ENCODE measurements at places on chromosomes 7 and 10. TPM values are rescaled to one million over a fixed set of nuclear protein-coding genes. Genes with fewer than 3 reads are reported as not detected.

MSMB gene
- total RNA-seq, result not detected

DNA sequence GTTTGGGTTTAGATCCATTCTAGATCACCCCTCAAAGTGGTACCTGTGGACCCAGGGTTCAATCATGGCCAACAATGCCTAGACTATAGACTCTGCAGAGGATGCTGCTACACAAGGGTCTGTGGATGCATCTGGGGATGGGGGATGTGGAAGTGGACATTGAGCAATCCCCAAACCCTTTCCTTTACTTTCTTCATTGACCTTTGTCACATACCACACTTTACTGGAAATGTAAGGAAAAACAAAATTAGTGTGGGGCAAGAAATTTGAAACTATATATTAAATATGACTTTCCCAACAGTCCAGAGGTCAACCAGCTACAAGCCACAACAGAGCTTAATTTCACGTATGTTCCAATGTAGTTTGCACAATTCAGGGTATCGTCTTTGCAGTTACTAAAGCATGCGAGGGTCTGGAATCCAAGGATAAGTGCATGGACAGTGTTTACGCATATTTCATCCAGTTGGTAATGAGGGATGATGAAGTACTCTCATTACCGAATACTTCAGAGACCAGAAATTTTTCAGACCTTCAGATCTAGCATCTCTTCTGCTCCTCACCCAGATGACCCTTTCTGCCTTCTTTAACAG is 33.3 kb upstream of the CASD1 start:
- peak; percentile 7 for DNase-seq

ANKRD16 gene
- 5.4 TPM for total RNA-seq

ACTA2 gene
- total RNA-seq, result 58.1 TPM

DNA sequence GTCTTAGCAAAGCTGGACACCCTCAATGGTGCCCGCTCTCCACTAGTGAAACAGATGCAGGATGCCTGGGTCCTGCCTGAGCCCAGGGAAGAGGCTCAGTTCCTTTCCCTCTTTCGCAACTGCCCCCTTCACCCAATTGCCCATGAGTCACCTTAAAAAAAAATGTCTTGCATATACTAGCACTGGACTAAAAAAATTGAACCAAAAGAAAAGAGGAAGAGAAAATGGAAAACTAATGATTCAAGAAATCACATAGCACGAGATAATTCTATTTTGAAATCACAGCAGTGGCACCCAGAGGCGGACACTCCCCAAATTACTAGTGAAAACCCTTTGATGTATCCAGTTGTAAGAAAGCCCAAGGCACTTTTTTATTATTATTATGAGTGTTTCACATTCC is 972.5 kb downstream of the LRMDA start:
- no peak for DNase-seq

SCRN1 gene
- total RNA-seq, result 49.8 TPM

GRCh38 chr10:79322616-79323543 is 24.4 kb upstream of the PPIF start:
- no peak for DNase-seq

OR2A5 gene
- total RNA-seq, result not detected

KLF14 gene
- not detected for total RNA-seq

DNA sequence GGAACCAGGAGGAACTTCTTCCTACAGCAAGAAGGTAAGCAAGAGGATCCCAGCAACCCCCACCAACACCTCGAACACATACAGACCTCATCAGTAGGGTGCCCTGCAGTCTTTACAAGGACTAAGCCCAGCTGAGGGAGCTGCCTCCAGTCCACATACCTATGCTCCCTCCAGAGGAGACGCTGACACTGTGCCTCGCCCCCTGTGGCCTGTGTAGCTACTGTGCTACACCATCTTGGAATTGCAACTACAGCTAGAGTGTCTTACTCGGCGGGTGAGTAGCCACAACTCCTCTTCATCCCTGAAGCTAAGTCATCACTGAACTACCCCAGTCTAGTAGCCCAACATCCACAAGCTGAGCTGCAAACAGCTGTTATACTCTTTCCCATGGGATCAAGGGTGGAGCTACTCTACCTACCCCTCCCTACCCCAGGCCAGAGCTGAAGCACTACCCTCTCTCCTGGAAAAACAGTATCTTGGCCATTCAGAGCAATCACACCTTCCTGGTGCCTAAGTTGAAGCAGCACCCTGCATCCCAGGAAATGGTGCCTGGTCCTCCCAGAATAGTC is 42.2 kb upstream of the CAMK2B start:
- no peak for DNase-seq

- DNase-seq, result no peak
These were observed 21.0 kb upstream of the FOXL3 start for GRCh38 chr7:268991-269390.

- DNase-seq, result no peak
These were observed 18.8 kb upstream of the ABCB5 start for GRCh38 chr7:20596653-20597052.

ANXA8 gene
- not detected for total RNA-seq

- no peak for DNase-seq
These were observed 188.0 kb downstream of the PPP1R9A start for GRCh38 chr7:95095259-95095965.

DNA sequence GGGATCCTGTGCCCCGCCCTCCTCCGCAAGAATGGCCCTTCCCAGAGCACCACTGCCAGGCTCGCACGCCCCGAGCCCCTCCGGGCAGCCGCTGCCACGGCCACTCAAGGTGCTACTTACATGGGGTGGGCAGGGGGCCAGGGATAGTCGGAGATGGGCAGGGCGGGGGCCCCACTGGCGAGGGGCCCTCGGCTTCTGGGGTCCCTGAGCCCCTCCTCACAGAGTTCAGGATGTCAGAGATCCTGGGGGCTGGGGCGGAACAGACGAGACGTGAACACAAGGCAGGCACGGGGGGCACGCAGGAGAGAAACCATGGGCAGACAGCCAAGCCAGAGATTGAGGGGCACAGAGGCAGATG is 25.6 kb downstream of the YKT6 start:
- no peak for DNase-seq

- no peak for DNase-seq
These were observed 149.3 kb upstream of the FAM3C start for GRCh38 chr7:121545418-121545817.

GRCh38 chr10:1172256-1172984 is 116.2 kb downstream of the WDR37 start:
- no peak for DNase-seq

DNA sequence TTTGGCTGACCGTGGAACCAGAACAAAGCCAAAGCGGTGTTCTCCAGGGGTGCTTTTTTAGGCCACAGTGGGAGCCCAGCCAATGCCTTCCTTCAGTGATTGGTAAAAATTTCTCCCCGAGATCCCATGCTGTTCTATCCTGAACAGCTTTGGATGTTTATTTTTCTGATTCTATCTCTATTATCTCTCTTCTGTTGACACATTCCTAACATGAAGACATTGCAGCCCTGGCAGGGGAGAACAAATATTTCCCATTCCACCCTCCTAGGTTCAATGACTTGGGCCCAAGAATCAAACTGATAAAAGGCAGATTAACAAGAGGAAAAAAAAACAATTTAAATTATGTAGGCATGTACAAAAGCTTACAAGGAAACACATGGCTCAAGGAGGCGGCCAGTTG is 162.7 kb downstream of the PFKFB3 start:
- peak; percentile 53 for DNase-seq

- DNase-seq, result no peak
These were observed 71.3 kb upstream of the DGKB start for GRCh38 chr7:14973712-14974428.

DNA sequence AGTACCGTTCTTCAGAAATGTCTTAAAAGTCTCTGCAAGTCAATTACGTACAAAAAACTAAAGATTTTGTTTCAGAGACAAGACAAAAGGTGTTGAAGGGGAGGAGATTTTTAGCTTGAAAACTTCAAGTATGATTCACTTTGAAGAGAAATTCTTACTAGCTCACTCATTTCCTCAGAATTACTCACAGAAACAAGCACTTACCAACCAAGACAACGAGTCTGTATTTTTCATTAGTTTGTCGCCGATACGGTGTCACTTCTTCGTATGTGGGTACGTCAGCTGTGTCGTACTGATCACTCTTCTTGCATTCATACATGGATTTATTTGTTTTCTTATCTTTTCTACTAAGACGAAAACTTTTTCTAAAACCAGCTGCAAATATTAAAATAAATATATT is 90.6 kb upstream of the ODAD2 start:
- no peak for DNase-seq

DNA sequence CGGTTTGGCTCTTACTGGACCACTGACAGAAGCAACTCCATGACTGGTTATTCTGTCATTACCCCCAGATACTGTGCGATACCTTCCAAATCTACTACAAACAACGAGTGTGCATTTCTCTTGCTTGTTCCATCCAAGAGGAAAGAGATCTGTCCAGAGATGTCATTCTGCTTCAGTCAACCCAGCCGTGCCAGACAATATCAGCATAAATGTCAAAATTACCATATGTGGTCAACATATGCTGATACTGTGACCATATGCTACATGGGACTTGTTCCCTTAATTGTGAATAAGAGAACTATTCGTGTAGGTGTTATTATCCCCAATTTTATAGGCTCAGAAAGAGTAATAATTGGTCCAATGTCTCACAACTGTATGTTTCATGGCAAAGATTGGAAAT is 143.2 kb upstream of the PRSS1 start:
- DNase-seq, result no peak

DNA sequence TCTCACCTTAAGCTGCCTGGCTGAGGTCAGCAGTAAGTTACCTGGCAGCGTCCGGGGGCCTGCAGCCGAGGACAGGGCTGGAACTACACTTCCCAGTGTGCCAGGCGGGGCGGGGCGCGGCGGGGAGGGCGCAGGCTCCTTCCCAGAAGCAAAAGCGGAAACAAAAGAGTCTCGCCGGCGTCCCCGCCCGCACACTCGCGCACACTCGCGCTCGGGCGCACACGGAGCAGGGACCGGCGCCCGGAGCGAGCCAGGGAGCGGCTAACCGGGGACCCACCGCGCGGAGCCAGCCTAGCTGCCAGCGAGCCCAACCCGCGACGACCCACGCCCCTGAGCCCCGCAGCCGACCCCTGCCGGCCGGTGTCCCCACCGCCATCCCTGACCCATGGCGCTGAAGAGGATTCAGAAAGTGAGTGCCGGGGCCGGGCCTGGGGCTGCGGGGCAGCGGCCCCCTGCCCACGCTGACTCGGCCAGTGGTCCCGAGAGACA is at the start of gene UBE2D1:
Gene UBE2D1 (plus strand): TSS at position 190 of the 489 bp plus-strand sequence. CDS start 196 bp downstream, at position 386.
- peak; percentile 63 for DNase-seq

NUTM2A gene
- total RNA-seq, result 0.31 TPM

- no peak for DNase-seq
These were observed 21.2 kb downstream of the RHEB start for GRCh38 chr7:151498495-151498894.

DNA sequence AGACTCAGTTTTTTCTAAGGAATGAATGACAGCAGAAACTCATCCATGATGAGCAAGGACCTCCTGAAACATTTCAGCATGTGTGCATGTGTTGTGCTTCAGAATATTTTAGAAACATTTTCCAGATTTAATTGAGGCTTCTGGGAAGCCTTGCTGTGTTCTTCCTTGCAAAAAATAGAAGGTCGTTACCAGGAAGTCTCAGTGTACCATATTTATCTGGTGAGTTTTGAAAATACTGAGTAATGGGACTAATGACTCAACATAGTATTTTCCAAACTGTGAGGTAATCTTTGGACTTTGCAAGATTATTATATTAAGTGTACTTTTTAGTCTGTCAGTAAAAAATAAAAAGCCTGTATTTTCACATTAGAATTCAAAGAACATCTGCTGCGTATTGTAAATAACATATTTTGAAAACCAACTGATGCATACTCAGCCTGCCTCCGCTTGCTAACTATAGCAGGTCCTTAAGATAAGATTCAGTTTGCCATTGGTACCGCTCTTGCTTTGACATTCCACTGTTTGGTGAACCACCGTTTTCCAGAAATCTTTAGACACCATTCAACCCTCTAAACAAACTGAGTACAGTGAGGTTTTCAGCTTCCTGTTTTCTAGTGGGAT is 739.6 kb upstream of the GALNT17 start:
- no peak for DNase-seq

- no peak for DNase-seq
These were observed 16.2 kb upstream of the MRC1 start for GRCh38 chr10:17792991-17793390.

DNA sequence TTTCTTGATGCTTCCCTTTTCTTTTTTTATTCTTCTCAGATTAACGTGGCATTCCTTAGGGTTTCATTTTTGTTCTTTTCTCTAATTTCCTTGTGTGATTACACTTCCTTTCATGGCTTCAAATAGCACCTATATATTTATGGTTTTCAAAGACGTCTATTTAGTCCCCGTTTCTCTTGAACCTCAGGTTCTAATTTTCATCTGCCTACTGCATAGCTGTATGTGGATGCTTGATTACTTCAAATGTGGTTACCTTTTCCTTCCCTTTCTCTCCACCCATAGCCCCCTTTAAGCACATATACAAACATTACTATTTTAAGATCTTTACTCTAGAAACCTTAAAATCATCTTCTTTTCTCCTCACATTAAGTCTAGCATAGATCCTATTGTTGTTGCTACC is 2.4 kb downstream of the TPST1 start:
- no peak for DNase-seq

FKBP6 gene
- total RNA-seq, result 0.13 TPM

DNA sequence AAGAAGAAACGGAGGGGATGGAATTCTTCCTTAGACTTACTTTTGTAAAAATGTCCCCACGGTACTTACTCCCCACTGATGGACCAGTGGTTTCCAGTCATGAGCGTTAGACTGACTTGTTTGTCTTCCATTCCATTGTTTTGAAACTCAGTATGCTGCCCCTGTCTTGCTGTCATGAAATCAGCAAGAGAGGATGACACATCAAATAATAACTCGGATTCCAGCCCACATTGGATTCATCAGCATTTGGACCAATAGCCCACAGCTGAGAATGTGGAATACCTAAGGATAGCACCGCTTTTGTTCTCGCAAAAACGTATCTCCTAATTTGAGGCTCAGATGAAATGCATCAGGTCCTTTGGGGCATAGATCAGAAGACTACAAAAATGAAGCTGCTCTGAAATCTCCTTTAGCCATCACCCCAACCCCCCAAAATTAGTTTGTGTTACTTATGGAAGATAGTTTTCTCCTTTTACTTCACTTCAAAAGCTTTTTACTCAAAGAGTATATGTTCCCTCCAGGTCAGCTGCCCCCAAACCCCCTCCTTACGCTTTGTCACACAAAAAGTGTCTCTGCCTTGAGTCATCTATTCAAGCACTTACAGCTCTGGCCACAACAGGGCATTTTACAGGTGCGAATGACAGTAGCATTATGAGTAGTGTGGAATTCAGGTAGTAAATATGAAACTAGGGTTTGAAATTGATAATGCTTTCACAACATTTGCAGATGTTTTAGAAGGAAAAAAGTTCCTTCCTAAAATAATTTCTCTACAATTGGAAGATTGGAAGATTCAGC is 158.7 kb upstream of the LANCL2 start:
- no peak for DNase-seq

SLC18A2 gene
- not detected for total RNA-seq

DLX5 gene
- total RNA-seq, result not detected

CABCOCO1 gene
- not detected for total RNA-seq

WNT8B gene
- 0.07 TPM for total RNA-seq
